ENCODE measurements at places on chromosomes 13 and 19.

DNA sequence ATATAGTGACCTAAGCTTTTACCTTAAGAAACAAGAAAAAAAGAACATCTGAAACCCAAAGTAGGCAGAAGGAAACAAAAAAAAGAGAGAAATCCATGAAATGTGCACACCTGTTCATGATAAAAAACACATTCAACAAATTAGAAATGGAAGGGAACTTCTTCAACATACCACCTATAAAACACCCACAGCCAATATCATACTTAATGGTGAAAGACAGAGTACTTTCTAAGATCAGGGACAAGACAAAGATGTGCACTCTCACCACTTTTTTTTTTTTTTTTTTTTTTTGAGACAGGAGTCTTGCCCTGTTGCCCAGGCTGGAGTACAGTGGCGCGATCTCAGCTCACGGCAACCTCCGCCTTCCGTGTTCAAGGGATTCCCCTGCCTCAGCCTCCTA lies 29.2 kb downstream of the ZNF45 start:
- no peak for DNase-seq

DNA sequence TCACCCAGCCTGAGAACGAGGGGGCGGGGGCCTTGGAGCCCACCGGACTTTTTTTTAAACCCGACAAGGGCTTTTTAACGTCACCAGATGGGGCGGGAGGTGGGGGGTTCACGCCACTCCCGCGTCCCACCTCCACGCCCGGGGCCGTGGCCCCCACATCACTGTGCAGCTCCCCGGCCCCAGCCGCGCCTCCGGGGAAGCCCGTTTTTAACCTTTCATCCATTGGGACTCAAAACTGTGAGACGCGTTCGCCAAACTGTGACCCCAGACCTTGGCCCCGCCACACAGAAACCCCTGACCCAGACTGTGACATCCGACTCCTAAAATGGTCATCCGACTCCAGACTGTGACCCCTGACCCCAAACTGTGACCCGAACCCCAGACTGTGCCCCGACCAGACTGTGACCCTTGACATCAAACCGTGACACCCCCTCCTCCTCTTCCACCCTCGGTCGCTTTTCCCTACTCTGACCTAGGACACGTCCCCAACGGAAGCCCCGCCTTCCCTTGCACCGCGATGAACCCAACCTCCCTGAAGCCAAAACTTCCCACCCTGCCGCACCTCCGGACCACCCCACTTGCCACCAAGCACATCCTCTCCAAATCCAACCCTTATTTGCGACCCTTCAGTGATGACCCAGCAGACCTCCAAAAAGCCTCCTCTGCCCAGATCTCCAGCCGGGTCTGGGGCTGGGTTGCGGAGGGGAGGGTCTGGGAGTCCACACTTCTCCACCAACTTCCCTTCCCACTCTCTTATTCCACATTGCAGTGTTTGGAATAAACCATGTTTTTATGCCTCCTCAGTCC lies 1.5 kb upstream of the GRWD1 start:
- no peak for DNase-seq

DNA sequence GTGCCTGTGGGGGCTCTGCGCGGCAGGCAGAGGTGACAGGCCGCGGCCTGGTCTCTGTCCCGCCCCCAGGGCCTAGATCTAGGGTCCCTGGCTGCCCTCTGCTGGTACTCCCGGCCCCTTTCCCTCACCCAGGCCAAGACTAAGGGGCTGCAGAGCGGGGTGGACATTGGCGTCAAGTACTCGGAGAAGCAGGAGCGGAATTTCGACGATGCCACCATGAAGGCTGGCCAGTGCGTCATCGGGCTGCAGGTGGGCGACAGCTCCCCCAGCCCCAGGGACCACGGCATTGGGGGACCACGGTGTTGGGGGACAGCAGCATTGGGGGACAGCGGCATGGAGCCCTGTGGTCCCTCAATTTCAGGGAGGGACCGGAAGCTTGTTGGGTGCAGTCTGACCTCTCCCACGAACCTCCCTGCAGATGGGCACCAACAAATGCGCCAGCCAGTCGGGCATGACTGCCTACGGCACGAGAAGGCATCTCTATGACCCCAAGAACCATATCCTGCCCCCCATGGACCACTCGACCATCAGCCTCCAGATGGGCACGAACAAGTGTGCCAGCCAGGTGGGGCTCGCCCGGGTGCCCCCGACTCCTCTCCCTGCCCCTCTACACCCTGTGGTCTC lies 3.8 kb upstream of the ABCA7 start:
- no peak for DNase-seq

- no peak for DNase-seq
Observed at GRCh38 chr19:51324167-51324481, 12.7 kb downstream of the IGLON5 start.

DNA sequence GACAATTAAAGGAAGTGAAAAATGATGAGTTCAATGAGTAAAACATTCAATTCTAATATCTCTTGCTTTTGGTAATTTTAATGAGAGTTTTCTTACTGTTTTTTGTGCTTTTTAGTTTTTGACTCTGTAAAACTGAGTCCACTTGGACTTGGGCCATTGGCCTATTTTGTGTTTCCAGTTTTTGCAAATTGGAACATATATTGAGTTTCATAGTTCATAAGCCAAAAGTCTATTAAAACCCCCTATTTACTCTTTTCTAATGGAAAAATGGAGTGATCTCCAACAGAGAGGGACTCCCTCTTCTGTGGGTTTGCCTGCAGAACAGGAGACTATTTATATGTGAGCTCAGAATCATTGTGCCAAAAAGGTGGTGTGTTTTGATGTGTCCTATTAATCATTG lies 219.7 kb upstream of the SPRY2 start:
- DNase-seq: no peak

Measured in NCI-H1092 treated with DMSO at 0.1 percent for 48 hours (cell line).